Inflammatory macrophage (primary cell): ENCODE measurements at places on chromosomes 12 and 14.

DNA sequence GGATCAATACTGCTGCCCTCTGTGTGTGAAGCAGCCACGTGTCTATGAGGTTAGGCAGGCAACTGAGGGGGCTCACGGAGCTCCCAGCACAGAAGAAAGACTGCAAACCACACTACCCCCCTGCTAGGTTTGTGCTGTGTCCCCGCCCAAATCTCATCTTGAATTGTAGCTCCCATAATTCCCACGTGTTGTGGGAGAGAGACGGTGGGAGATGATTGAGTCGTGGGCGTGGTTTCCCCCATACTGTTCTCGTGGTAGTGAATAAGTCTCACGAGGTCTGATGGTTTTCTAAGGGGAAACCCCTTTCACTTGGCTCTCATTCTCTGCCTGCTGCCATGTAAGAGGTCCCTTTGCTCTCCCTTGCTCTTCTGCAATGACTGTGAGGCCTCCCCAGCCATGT, 68.6 kb downstream of the ACTN1 start:
- DNase-seq = peak; percentile 85

DNA sequence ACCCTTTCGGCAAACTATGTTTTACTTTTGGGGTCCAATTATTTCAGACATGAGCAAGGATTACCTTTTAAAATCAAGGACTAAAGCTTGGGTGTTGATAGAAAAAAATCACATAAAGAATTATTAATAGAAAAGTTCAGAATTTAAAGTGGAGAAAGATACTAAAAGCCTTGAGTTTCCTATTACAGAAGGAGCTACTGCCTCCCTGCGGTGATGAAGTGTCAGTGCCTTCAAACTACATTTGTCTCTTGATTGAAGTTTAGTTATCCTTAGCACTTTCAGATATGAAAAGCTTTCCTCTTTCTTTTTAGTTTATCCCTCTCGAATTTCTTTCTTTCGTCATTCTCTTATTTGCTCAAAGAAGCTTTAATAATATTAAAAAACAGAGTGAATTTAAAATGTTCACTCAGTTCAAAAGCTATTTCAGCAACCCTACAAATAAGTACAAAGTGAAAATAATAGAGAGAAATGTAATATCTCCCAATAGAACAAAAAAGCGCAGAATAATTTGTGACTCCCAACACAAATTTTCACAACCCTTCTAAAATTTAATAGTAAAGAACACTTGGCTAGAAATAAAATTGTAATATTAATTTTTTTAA, 87.6 kb downstream of the SEC23A start:
- peak; percentile 42 for DNase-seq

DNA sequence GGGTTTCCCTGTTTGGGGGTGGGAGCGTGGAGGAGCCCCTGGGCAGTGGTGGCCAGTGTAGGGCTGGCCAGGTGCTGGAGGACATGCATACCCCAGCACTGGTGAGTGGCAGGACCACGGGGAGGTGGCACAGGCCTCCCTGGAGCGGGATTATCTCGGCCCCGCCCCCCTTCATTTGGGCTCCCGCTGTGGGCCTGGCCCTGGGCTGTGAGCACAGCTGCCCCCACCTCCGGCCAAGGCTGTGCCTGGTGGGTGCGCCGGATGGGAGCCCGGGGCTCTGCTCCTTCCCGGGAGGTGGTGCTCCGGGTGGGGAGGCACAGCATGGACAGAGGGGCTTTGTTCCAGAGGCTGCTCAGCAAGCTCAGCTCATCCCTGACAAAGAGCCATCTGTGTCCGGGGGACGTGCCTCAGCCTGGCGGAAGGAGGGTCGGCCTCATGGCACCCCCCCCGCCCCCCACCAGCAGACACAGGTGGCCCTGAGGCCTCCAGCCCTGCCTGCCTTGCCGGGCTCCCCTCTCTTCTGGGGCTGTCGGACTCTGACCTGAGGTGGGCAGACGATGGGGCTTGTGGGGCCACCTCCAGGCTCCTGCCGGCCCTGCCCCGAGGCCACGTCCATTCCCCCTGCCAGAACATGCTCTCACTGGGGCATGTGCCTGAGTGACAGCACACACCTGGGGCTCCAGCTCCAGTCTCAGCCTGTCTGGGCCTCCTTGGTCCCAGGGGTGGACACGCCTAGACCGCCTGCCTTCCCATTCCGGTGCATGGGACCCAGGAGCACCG, 8.4 kb downstream of the TEDC1 start:
- no peak for DNase-seq

DNA sequence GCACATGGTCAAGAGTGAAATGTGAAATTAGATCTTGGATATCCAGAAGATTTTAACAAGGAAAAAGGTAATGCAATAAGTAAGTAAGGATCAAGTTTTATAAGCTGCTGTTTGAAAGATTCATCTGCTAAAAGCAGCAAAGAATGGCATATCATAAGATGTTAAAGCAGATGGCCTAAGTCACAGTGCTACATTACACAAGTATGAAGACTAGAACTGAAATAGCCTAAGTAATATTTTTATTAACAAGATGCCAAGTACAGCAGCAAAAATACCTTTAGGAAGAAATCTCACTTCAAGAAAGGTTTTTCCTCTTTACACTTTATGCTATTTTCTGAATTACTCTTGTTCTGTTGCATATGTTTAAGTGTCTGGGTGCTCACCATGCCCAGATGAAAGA, 414.1 kb downstream of the MDGA2 start:
- DNase-seq = no peak

DNA sequence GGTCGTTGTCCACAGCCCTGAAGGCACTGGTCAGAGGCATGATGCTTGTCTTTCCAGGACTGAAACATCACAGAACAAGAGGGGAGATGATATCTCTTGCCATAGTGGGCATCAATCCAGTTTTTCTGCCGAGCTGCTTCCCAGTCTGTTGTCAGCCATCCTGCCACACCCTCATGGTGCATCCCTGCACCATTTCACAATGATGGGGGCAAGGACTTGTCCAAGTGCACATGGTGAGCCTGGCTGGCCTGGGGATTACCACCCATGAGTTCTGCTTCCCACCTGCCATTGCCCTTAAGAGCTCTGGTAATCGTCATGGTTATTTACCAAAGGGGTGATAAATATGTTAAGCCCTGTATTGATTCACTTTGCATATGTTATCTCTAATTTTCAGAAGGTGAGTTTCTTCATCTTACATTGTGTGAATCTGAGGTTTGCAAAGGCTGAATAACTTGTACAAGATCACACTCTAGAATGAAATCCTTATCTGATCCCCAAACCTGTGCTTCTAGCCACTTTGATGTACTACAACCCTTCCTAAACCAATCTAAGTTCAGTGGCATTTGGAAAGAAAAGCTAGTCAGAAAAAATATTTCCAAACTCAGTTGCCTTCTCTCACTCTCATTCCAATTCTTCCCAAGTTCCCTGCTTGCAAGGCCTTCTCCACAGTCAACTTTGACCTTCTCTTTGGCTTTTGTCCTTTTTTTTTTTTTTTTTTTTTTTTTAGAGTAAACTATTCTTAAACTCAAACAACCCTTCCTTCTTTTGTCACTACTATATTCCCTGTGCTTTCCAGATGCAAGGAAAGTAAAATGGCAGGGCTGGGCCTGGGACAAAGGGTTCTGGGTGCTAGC, 2.3 kb downstream of the AVIL start:
- DNase-seq = no peak

- DNase-seq = no peak
These were observed 185.3 kb downstream of the KIF26A start for GRCh38 chr14:104323551-104324175.

GRCh38 chr12:21292111-21292510, 42.6 kb downstream of the SLCO1A2 start:
- no peak for DNase-seq

DNA sequence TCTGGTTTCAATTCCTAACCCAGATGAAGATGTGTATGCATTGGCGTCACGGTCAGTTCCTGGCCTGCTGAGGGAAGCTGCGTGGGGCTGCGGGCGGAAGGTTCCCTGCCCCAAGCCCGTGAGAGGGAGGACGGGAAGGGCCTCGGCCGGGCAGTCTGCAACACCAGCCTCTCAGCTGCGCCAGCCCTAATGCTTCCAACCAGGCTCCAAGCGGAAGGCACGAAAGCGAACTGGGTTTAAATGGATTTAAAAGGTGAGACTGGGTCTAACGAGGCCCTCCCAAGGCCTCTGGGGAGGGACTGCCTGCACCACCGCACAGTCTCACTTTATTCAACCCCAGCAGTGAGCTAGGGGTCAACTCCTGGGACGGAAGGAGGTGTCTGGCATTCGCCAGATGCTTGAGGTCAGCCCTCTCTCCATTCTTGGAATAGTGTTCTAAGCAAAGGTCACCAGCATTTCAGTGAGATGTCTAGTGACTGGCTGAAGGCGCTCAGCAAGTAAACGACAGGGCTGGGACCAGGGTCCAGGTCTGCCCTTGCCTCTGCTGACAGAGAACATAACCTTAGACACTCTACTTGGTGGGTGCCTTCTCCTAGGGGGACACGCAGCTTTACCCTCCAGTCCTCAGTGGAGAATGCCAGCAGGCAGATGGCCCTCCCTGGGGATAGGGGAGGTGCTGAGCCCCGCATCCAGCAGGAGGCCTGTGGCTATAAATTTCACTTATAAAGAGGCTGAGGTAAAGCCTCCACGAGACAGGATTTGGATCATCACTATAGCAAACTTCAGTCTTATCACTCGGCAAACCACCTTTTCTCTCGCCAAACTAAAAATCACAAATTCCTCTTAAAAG, 92.2 kb downstream of the PIWIL1 start:
- DNase-seq = no peak

DNA sequence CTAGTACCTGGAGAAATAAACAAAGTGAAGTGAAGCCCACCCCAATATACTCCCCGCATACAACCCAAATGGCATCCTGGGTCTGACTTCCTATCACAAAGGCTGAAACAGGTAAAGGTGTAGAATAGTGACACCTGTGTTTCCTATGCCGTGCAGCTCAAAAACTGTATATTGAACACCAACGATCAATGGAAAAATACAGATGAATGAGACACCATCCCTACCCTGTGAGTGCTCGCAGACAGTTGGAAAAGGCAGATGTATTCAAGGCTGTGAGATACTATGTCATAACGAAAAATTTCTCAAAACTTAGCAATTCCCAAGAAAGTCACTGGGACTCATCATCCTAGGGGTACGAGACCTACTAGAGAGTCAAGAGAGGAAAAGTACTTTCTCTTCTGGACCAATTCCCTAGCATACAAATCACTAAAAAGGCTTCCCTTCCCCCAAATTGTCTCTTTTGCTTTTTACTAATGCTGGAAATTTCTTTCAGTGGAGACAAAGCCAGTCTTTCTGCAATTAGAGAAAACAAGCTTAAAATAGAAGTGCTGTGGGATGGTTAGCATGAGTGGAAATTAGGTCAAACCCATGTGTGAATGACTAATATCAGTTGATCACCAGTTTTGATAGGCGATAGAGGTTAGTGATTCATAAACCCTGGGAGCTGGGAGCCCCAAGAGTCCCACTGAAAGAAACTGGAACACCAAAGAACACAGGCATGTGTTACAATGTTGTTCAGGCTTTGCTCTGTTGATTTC, 249.7 kb downstream of the SPTSSA start:
- DNase-seq = no peak

- DNase-seq = peak; percentile 41
These were observed 62.8 kb downstream of the DENND5B start for GRCh38 chr12:31528095-31528494.

DNA sequence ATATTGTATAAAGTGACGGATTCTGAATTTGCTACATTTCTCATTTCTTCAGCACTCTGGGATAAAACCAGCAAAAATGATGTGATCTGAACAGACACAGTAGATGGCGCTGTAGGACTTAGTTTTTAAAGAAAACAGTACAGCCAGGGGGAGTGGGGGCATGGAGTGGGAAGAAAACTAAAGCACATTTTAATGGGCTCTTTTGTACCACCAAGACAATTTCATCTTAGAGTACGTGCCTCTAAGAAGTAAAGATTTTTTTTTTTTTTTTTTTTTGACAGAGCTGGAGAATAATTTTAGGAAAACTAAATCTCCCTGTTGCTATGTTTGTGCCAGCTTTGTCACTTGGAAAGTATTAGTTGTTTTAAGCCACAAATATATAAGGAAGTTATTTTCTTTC, 124.4 kb downstream of the RAD51B start:
- DNase-seq = peak; percentile 70

DNA sequence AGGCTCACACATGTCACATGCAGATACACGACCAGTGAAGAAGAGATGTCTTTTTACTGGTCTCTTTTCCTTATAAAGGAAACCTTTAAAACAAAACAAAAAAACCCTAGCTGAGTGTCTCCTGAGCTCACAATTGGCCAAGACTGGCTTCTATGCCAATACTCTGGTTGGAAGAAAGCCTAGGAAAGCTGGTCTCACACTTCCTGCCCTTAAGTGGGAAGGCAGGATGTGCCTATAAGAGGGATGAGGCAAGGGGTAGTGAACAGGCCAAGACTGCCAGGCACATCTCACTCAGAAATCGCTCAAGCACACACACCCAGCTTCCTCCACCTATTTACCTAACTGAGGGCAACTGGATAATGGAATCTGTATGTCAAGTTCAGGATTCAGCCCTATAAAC, 50.0 kb downstream of the SOCS2 start:
- DNase-seq = no peak

GRCh38 chr12:48005001-48005749, 899 bp upstream of the COL2A1 start:
- no peak for DNase-seq

- peak; percentile 22 for DNase-seq
These were observed 210.0 kb downstream of the PPM1H start for GRCh38 chr12:62724947-62725451.

- DNase-seq = no peak
These were observed 1.2 kb downstream of the TMEM229B start for GRCh38 chr14:67487332-67487731.

DNA sequence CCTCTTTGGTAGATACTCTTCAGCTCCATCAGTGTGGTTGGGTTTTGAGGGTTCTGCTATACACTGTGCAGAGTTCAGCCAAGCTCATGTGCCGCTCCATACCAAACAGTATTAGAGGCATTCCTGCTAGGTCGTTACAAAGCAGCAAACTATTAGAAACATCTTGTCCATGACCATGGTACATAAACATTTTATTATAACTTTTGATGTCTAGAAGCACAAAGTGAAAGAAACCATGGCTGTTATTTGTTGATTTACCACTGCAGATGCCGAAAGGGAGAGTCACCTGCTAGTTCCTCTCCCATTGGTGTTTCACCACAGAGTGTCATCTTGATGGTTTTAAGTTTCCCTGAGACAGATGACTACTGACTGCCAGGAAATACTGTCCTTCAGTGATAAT, 242.0 kb downstream of the ADAMTS20 start:
- DNase-seq = no peak
